ENCODE measurements at places on chromosomes 16 and 17. TPM values are rescaled to one million over a fixed set of nuclear protein-coding genes. Genes with fewer than 3 reads are reported as not detected.

C16orf74 gene
- total RNA-seq = 7.9 TPM

PIK3R6 gene
- total RNA-seq = not detected

CDH3 gene
- not detected for total RNA-seq

MT1E gene
- total RNA-seq = 78.9 TPM

TAC4 gene
- not detected for total RNA-seq

DBNDD1 gene
- 0.49 TPM for total RNA-seq

BCO1 gene
- total RNA-seq = not detected

AP2B1 gene
- total RNA-seq = 50.4 TPM
